ENCODE measurements at places on chromosomes 7 and 10.

GRCh38 chr7:30731581-30731980 lies 20.4 kb upstream of the INMT start:
- no peak for DNase-seq

- DNase-seq = no peak
Observed at GRCh38 chr7:26497801-26498596, 206.3 kb downstream of the SNX10 start.

GRCh38 chr7:66558660-66559465 lies 69.8 kb upstream of the KCTD7 start:
- no peak for DNase-seq

DNA sequence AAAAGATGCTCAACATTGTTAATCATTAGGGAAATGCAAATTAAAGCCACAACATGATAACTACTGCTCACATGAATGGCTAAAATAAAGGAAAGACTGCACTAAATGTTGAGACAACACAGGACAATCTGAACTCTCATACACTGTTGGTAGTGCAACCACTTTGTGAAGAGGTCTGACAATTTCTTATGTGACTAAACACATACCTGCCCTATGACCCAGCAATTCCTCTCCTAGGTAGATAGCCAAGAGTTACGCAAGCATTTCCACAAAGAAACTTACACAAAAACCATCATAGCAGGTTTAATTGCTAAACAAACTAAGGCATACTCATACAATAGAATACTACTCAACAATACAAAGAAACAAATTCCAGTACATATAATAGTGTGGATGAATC lies 41.8 kb upstream of the HERPUD2 start:
- no peak for DNase-seq

DNA sequence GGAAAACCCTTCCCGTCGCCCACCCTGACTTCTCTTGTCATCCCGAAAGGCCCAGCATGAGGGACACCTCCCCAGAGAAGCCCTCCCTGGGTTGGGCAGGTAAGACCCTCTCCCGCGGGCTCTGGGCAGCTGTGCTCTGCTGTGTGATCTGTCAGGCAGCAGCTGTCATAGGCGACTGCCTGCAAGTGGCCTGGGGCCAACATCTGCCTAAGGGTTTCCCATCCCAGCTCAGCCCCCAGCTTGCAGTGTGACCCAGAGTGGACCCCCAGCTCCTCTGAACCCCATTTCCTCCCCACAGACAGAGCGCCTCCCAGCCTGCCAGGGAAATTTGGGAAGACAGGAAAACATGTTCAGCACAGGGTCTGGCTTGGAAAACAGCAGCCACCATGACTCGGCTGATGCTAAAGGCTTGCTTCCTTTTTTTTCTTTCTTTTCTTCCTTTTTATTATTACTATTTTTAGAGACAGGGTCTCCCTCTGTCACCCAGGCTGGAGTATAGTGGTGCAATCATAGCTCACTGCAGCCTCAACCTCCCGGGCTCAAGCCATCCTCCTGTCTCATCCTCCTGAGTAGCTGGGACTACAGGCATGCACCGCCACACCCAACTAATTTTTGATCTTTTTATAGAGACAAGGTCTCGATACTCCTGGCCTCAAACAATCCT lies 18.3 kb upstream of the TNRC18 start:
- no peak for DNase-seq

GRCh38 chr7:134153493-134154136 lies 26.5 kb downstream of the LRGUK start:
- DNase-seq = no peak

DNA sequence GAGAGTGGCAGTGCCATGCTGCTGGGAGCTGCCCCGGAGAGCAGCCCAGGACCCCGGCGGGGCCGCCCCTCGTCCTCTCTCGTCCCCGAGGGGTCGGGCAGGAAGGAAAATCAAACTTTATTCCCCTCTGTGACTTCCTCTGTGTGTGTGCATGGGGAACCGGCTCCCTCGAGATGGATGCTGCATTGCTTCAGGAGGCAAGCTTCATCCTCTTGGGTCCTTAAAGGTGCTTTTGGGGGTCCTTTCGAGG lies 726 bp downstream of the MCU start:
- no peak for DNase-seq

DNA sequence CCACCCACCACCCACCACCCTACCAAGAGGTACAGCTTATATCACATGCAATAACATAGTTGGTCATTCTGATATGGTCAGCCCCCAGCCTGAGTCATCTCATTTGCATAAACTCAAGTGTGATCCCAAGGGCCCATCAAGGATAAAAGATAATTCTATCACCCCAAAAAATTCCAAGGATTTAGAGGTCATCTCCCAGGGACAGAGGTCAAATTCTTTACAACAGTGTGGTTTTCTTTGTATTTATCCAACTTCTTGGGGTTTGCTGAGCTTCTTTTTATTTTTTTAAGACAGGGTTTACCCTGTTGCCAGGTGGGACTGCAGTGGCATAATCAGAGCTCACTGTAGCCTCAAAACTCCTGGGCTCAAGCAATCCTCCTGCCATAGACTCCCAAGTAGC lies 9.4 kb upstream of the GTPBP10 start:
- DNase-seq = no peak

DNA sequence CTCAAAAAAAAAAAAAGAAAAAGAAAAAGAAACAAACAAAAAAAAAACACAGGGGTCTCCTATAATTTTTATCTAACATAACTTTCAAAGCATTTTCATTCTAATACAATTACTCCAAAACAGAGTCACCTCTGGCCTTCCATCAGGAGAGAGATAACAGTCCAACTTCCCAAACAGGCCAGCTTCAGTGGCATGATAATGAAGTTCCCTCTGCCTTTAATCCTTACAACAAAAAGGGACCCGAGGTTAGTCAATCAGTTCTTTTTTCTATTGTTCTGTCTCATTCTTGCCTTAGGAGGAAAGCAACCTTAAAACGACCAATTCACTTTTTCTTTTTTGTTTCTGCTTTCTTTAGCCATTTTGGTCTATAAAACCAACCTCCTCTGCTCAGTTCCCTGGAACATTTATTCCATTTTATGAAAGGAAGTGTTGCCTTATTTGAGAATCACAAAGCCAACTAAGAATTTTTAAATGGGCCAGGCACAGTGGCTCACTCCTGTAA lies 16.5 kb upstream of the FXYD4 start:
- DNase-seq = no peak

- DNase-seq = no peak
Observed at GRCh38 chr10:62071846-62072281, 170.4 kb downstream of the ARID5B start.

- peak; percentile 12 for DNase-seq
Observed at GRCh38 chr10:62492012-62492869, 118.1 kb downstream of the ZNF365 start.

GRCh38 chr7:92754919-92755581 lies 81.3 kb downstream of the CDK6 start:
- DNase-seq = no peak

DNA sequence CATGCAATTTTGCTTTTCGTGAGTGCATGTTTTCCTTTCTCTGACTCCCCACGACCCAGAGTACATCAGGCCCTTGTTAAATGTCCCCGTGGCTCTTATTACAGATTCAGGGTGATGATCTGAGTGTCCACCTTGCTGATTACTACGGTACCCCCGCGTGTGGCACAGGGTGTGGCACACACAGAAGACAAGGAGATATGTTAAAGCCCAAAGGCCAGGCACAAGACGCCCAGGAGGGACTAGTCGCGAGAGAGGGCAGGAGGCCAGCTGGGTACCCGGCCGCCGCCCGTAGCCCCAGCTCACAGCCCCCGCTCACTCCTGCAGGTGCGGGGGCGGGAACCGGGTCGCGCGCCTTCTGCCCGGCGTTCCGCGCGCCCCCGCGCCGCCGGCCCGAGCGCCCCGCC lies 281 bp upstream of the EXOC6 start:
- DNase-seq = no peak

DNA sequence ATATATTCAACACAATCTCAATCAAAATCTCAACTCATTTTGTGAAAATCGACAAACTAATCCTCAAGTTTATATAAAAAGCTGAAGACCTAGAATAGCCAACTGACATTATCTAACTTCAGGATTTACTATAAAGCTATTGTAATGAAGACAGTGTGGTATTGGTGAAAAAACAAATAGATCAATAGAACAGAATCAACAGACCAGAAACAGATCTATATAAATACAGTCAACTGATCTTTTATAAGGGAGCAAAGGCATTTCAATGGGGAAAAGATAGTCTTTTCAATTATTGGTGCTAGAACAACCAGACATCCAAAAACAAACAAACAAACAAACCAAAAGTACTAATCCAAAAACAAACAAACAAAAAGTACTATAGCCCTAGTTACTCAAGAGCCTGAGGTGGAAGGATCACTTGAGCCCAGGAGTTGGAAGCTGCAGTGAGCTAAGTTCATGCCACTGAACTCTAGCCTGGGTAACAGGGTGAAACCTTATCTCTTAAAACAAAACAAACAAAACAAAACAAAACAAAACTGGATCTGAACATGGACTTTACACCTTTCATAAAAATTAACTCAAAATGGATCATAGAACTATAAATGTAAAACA lies 26.6 kb upstream of the AKR1D1 start:
- DNase-seq = no peak

DNA sequence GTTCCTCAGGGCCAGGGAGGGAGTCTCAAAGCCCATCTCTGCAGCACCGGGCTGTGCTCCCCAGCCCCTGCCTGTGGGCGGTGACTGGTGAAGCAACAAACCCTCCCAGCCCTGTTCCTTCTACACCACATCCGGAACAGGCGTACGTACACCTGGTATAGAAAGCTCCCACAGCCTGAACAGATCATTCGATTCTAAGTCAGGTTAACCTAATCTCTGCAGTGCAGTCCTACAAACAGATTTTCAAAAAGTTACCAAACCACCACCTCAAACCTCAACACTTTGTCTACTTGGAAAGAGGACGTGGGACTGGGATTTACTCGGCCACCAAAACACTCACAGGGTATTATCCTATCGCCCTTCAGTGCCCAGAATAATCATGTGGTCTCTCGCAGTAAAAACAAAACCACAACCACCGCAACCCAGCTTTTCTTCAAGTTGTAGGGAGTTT lies 238.4 kb downstream of the DIP2C start:
- peak; percentile 63 for DNase-seq

- DNase-seq = no peak
Observed at GRCh38 chr7:114715907-114716306, 206.0 kb upstream of the MDFIC start.

- no peak for DNase-seq
Observed at GRCh38 chr10:69268761-69269416, 9.4 kb upstream of the HK1 start.

DNA sequence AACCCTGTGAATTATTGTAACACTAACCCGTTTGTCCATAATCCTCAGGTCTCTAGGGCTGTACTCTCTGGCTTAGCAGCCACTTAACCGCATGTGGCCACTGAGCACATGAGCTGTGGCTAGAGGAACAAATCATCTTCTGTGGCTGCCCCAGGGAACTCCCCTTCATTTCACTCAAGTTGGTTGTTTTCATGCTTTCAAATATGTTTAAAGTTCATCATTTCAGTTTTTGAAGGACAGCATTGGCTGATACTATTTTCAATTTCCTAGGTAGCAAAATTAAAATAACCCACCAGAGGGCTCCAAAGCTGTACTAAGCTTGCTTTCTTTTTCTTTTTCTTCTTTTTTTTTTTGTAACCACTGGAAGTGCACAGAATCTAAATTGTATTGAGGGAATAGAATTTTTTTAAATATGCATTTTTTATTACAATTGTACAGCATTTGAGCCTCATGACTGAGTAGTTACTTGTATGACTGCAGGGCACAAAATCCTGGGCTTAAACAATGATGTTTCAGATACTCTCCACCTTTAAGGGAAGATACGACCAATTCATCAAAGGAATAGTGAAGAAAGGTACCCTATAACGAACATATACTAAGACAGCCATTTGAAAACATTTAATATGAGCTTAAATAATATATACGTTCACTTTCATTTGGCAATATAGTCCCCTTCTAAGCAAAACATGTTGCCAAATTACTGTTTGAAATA lies 38.6 kb downstream of the MRC1 start:
- DNase-seq = no peak

DNA sequence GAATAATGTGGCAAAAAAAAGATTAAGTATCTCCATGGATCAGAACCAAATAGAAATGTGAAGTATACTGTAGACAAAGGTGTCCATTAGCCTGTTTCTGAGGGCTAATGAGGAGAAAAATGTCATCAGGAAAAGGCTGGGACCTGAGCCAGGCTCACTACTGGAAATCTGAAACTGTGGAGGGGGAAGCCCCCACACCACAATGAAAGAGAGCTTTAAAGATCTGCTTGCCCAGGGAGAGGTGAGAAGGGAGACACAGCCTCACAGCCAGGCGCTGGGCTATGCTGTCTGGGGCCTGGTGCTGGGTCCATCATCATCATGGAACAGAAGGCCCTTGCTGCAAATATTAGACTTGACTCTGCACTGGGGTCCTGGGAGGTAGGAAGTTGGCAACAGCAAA lies 90.4 kb downstream of the OSBPL3 start:
- no peak for DNase-seq

- no peak for DNase-seq
Observed at GRCh38 chr10:123958241-123958640, 66.6 kb upstream of the CPXM2 start.

- DNase-seq = no peak
Observed at GRCh38 chr7:84939888-84940287, 247.0 kb downstream of the SEMA3D start.

DNA sequence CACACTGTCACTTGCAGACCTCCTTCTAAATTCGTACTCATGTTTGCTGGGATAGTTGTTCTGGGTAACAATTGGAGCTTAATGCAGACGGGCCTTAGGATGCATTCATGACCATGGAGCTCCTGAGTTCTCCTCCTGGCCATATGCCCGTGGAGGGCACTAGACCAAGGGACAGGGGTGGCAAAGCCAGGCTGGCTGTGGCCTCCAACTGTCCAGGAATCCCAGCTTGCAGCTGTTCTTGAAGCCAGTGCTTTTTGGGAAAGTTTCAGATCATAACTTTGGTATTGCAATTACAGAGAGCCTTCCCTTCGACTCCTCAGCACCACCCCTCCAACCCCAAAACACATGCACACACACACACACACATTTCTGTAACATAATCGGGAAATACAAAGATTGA lies 30.6 kb downstream of the ANTXRL start:
- DNase-seq = no peak

DNA sequence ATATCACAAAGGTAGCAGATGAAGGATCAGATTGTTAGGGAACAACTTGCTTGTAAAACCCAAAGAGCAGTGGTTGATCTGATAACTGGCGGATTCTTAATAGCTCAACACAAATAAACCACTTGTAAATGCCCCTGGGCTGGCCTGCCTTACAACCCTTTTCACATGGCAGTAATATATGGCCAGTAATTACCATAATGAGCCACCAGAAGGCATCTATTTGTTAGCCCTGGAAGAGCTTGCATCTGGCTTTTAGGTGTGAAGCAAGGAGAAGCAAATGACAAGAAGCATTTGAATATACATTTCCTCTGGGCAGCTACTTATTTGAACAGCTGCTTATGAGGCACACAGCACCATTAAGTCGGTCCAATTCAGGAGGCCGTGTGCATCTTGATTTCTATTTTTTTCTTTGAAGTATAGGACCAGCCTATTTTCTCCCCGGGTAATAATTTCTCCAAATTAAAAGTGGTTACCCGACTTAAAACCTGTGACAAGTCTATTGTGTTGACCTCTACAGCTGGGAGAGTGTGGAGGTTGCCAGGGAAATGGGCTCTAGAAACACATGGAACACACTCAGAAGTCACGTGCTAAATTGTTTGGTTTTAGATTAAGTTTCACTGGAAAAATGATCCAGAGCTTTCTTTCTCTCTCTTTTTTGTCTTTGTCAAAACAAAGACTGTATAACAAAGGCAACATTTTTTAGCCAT lies 113.4 kb downstream of the SEM1 start:
- DNase-seq = no peak
